Aorta (tissue), 5 donors: ENCODE measurements at places on chromosomes 3 and 15.
A peak's percentile ranks its signal among the peaks of the same experiment; 100 is the strongest.

GRCh38 chr3:191192941-191193340, 6.1 kb upstream of the OSTN start:
- H3K4me3 ChIP-seq = no peak overlapping the region
- H3K27me3 ChIP-seq = no peaks in the 10 kb centered on the region
- no peaks in the 10 kb centered on the region for H3K36me3 ChIP-seq
- H3K4me1 ChIP-seq = no peaks in the 10 kb centered on the region

GRCh38 chr3:117977504-117978228, 1057.0 kb downstream of the IGSF11 start:
- no peaks in the 10 kb centered on the region for H3K4me1 ChIP-seq
- H3K4me3 ChIP-seq = no peak overlapping the region
- H3K36me3 ChIP-seq = no peaks in the 10 kb centered on the region
- no peak for DNase-seq
- H3K27me3 ChIP-seq = no peaks in the 10 kb centered on the region
- no peak overlapping the region for H3K27ac ChIP-seq

DNA sequence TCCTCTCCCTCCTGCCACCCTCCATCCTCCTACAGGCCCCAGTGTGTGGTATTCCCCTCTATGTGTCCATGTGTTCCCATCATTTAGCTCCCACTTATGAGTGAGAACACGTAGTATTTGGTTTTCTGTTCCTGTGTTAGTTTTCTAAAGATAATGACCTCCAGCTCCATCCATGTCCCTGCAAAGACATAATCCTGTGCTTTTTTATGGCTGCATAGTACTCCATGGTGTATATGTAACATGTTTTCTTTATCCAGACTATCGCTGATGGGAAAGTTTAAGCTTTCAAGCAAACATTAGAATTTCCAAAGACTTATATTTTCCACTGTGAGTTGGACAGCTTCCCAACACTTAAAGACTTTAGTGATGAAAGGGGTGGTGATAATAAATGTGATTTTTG, 105.9 kb upstream of the PIAS1 start:
- no peaks in the 10 kb centered on the region for H3K27me3 ChIP-seq
- no peak overlapping the region for H3K27ac ChIP-seq
- no peak overlapping the region for H3K4me3 ChIP-seq
- DNase-seq = no peak
- no peaks in the 10 kb centered on the region for H3K36me3 ChIP-seq
- peaks cover 5% of the 10 kb centered on the region for H3K4me1 ChIP-seq

GRCh38 chr3:55297706-55298105, 189.4 kb downstream of the WNT5A start:
- no peak overlapping the region for H3K27ac ChIP-seq
- no peak for DNase-seq
- H3K4me1 ChIP-seq = no peaks in the 10 kb centered on the region
- H3K4me3 ChIP-seq = no peak overlapping the region
- H3K27me3 ChIP-seq = no peaks in the 10 kb centered on the region
- H3K36me3 ChIP-seq = no peaks in the 10 kb centered on the region

DNA sequence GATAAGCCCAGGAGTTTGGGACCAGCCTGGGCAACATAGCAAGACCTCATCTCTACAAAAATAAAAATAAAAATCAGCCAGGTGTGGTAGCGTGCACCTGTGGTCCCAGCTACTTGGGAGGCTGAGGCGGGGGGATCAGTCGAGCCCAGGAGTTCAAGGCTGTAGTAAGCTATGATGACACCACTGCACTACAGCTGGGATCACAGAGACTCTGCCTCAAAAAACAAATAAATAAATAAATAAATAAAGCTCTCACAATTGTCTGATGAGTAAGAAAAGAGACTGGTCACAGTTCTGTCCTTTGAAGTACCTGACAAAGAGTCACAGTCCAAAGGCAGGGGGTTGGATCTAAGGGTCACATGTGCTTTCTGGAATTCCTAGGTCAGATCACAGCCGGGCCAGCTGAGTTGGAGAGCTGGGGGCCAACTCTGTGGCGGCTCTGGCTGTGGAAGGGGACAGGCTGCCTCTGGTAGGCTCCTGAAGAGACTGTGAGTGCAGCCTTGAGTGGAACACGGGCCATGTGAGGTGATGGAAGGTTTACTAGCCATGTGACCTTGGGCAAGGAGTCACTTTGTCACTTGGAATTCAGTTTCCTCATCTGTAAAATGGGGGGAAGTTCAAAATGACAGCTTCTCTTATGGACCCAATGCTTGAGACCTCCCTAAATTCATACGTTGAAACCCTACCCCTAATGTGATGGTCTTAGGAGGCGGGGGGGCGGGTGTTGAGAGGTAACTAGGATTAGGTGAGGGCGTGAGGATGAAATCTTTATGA, 47.2 kb downstream of the WHAMM start:
- no peak overlapping the region for H3K27ac ChIP-seq
- H3K27me3 ChIP-seq = no peaks in the 10 kb centered on the region
- DNase-seq = no peak
- H3K36me3 ChIP-seq = no peaks in the 10 kb centered on the region

GRCh38 chr15:58165661-58166060, 27.5 kb downstream of the AQP9 start:
- DNase-seq = peak; percentile 63
- peaks cover 3% of the 10 kb centered on the region for H3K27me3 ChIP-seq
- H3K36me3 ChIP-seq = no peaks in the 10 kb centered on the region
- H3K27ac ChIP-seq = no peak overlapping the region
- H3K4me3 ChIP-seq = no peak overlapping the region
- H3K4me1 ChIP-seq = no peaks in the 10 kb centered on the region

DNA sequence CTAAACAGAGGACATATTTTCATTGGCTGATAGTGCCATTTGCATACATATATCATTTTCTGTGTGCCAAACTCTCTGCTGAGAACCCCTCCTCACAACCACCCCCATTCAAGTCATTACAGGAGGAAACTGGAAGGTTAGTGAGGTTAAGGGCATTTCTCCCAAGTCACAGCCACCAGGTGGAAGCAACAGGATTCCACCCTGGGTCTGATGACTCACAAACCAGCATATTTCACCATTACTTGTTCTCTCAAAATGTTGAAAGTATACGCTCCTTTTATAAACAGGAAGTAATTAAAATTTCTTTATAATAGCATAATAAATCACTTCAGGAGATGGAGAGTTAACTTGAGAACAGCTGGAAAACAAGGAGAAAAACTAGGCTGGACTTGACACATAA, 398.6 kb upstream of the WNT5A start:
- no peaks in the 10 kb centered on the region for H3K36me3 ChIP-seq
- no peak for DNase-seq
- peaks cover 1% of the 10 kb centered on the region for H3K27me3 ChIP-seq
- H3K4me3 ChIP-seq = no peak overlapping the region

DNA sequence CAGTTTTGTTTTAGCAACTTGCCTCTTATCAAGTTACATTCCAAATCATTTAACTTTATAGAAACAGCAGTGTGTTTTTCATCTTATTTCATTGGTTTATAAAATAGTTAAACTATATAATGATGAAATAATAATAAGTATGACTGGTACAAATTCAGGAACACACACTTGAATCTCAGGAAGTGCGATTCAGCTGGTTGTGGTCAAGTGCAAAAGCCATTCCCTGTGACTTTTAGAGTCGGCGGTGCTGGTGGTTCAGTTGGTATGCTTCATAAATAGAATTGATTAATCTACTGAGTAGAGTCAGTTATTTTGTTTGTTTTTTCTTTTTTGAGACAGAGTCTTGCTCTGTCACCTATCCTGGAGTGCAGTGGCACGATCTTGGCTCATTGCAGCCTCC, 22.7 kb downstream of the SACM1L start:
- no peaks in the 10 kb centered on the region for H3K4me1 ChIP-seq
- no peak overlapping the region for H3K27ac ChIP-seq
- H3K36me3 ChIP-seq = peaks cover 5% of the 10 kb centered on the region

- H3K27ac ChIP-seq = no peak overlapping the region
- H3K4me3 ChIP-seq = no peak overlapping the region
- DNase-seq = no peak
Observed at GRCh38 chr3:169575381-169575780, 88.1 kb downstream of the MECOM start.

GRCh38 chr3:155876037-155876436, 5.6 kb downstream of the GMPS start:
- no peaks in the 10 kb centered on the region for H3K36me3 ChIP-seq
- DNase-seq = no peak
- no peaks in the 10 kb centered on the region for H3K27me3 ChIP-seq
- H3K4me3 ChIP-seq = no peak overlapping the region
- no peaks in the 10 kb centered on the region for H3K4me1 ChIP-seq

DNA sequence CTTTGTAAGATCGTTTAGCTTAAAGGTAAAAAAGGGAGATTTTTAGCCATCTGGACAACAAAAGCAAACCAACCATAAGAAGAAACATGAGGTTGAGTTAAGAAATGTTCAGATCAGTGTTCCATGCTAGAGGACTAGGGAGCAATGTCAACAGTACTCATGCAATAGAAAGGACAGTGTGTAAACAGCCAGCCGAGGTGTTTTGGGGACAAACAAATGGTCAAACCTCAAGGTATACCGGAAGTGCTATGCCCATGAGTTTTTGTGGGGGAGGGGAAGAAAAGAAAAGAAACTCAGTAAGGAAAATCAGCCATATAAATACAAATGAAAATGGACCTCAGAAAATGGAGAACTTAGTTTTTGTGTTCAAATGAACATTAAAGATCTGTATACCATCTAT, 289.5 kb upstream of the GRM7 start:
- DNase-seq = no peak
- H3K36me3 ChIP-seq = no peaks in the 10 kb centered on the region
- no peaks in the 10 kb centered on the region for H3K4me1 ChIP-seq
- no peaks in the 10 kb centered on the region for H3K27me3 ChIP-seq
- H3K27ac ChIP-seq = no peak overlapping the region
- no peak overlapping the region for H3K4me3 ChIP-seq
